ENCODE measurements at places on chromosomes 13 and 19.

DNA sequence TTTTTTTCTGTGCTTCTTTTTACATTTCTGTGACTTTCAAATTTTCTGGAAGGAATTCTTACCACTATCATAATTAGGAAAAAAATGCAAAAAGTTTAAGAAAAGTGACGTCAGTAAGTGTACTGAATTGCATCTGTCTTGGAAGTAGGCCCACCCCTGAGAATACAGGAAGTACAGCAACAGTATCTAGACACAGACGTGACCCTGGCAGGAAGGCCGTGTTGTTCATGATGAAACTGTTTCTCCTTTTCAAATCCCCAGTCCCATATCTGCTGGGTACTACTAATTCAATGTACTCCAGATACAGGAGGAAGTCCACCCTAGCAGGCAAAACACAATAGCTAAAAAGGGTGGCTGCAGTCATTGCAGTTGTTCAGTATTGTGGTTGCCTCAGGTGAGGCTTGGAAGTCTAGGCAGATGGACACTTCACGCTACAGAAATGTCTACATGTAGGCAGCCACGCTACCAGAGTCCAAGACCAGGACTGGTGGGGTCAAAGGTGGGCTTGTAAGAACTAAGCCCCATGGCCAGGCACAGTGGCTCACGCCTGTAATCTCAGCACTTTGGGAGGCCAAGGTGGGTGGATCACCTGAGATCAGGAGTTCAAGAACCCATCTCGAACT lies 49.6 kb upstream of the MED4 start:
- no peak for DNase-seq

GRCh38 chr13:47519626-47520025 lies 481.4 kb downstream of the SUCLA2 start:
- no peak for DNase-seq

DNA sequence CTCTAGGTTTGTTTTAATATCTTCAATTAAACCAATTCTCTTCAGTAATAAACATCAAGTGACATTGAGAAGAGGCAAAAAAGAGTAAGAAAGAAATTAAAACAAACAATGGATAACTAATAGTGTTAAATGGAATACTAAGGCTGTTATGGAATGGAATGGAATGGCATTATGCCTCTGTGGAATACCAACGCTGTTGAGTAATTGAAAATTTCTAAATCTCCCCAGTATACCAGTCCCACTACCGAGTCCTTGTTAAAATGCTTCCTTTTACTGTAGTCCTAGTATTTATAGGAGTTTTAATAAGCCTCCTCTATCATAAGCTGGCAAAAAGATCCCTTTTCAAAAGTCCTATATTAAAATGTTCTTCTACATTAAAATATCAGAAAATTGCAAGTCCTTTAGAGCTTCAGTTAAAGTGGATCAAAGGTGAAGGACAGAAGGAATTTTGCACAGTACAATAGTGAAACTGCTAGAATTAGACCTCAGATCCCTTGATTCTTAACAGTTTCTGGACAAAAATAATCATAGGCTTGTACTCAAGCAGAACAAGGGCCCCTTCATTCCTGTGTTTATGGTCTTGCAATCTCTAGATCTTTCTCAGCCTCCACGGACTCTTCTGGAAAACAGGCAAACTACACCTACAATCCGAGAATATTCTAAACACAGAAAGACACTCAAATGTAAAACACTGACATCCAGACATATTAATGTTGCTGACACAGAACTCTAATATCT lies 128.2 kb downstream of the PCDH9 start:
- DNase-seq = no peak

DNA sequence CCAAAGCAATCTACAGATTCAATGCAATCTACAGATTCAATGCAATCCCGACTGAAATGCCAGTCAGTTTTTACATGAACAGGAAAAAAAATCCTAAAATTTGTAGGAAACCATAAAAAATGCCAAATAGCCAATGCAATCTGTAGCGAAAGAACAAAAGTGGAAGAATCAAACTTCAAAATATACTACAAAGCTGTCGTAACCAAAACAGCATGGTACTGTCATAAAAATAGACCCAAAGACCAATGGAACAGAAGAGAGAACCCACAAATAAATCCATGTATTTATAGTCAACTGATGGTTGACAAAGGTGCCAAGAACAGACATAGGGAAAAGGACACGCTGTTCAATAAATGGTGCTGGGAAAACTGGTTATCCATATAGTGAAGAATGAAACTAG lies 17.7 kb downstream of the ZNF829 start:
- DNase-seq = no peak

GRCh38 chr13:113585896-113586295 lies 1.3 kb downstream of the TFDP1 start:
- DNase-seq = no peak

GRCh38 chr19:1093811-1094553 lies 1.2 kb downstream of the POLR2E start:
- no peak for DNase-seq

DNA sequence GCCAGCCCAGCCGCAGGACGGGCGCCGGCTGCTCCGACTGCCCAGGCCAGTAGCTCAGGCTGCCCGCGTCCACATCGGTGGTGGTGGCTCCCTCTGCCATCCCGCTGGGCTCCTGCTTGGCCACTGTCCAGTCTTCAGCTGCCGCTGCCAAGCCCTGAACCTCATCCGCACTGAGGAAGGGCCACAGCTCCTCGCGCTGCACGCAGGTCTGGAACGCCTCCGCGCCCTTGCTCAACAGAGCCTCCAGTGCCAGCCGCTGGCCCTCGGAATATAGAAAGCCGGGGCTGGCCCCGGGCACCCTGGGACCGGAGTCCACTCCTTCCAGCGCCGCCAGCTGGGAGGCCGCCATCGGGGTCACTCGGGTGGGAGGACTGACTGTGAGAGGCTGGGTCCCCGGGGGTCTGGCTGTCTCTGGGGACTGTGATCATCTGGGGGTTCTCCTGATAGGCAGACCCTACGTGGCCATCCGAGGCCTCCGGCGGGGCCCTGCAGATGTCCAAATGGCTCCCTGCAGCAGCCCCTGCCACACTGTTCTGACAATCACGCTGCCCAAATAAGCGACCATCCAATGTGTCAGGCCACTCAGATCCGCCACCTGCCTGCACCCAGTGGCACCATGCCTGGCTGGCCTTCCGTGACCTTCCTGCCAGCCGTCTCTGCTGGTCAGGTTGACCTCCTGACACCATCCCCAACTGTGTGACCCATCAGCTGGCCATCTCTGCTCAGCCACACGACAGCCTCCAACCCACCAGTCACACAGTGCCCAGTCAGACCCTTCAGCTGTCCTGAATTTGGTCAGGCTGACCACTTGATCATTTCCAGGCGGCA lies 1.6 kb downstream of the FAM83E start:
- no peak for DNase-seq

DNA sequence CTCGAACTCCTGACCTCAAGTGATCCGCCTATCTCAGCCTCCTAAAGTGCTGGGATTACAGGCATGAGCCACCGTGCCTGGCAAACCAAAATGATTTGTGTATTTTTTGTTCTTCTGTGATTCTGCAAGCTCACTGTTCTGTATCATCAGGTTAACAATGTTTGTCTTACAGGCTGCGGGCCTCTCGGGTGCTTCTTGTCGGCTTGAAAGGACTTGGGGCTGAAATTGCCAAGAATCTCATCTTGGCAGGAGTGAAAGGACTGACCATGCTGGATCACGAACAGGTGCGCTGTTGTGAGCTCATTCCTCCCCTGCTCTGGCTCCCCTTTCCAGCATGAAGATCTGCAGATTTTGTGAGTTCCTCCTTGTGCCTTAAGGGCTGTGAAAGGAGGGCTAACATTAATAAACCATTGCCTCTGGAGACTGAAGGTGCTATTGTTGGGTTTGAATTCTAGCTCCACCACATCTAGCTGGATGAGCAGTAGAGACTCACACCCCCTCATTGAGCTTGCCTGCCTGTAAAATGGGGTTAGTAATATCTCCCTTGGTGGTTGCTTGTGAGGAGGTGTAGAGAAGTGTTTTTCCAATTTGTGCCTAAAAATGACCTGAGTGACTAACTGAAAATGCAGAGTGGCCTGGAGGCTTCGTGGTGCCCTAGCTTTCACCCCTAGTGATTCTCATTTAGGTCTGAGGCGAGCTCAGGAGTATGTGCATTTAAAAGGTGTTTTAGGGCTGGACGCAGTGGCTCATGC lies 12.9 kb downstream of the SAE1 start:
- DNase-seq = no peak

DNA sequence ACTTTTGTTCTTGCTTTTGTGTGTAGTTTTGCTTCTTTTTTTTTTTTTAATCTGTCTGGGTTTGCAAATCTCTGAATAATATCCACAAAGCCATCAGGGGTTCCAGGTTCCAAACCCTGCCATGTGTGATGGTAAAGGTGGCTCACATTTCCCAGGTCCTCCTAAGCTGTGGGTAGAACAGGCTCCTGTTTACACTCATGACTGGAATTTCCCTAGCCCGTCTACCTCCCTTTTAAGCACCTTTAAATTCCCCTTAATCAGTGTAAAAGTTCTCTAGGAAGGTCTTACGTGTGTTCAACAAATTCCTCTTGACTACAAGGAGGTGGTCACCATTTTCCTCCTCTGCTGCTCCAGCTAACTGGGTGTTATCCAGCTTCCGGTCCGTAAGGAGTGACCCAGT lies 62.8 kb downstream of the EFNB2 start:
- DNase-seq = no peak

DNA sequence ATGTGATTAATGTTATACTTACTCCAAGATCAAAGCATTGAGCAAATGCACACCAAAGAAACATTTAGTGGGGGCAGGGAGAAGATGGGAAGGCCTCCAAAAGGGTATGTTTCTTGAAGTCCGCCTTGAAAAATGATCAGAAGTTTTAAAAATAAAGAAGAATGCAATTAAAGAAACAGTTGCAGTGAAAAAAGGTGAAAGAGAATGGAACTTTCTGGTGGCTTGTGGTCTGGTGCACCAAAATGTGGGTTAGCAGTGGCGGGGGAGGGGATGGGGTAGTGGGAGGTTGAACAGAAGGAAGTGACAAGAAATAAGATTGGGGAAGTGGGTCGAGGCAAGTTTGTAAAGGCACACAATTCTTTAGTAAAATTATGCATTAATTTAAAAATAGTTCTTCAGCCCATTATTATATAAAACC lies 2.5 kb downstream of the LCP1 start:
- DNase-seq = no peak

DNA sequence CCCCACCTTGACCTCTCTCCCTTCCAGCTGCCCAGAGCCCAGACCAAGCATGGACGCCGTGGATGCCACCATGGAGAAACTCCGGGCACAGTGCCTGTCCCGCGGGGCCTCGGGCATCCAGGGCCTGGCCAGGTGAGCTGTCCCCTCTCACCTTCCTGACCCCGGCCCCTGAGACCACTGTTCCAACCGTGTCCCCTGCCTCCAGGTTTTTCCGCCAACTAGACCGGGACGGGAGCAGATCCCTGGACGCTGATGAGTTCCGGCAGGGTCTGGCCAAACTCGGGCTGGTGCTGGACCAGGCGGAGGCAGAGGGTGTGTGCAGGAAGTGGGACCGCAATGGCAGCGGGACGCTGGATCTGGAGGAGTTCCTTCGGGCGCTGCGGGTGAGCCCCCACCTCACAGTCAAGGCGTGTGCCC lies 312 bp downstream of the CAPS start:
- DNase-seq = no peak

DNA sequence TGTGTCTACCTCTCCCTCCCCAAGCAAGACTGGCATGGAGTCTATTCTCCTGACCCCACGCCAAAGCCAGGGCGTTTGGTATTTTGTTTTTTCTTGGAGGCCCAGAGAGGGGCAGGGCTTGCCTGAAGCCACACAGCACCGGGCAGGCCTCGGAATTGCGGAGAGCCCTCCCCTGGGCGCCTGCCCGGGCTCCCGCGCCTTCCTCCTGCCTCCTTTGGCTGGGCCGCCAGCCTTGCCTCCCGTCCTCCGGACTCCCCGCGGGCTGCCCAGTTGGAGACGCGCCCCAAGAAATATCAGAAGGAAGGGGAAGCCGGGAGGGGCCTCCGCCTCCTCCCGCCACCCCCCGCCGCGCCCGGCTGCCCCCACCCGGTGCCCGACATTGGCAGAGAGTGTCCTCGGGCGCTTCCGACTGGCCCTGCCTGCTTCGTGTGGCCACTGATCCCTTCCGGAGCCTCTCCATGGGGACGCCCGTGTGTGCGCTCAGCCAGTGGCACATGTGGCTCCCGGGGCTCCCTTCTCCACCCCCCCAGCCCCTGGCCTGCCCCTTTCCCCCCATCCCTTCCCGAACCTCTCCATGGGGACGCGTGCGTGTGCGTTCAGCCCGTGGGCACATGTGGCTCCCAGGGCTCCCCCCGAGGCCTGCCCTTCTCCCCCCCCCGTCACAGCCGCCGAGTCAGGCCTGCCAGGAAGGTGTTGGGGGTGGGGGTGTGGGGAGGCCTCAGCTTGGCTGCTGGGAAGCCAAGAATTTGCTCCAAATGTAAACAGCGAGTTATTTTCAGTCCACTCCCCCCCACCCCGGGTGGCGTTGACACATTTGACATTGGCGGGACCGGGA lies 37.3 kb downstream of the NFIC start:
- no peak for DNase-seq

GRCh38 chr19:39032063-39032918 lies at the start of gene FBXO27:
FBXO27 (minus strand) TSS chr19:39032549; CDS start chr19:39032227, 322 bp downstream.
- no peak for DNase-seq

DNA sequence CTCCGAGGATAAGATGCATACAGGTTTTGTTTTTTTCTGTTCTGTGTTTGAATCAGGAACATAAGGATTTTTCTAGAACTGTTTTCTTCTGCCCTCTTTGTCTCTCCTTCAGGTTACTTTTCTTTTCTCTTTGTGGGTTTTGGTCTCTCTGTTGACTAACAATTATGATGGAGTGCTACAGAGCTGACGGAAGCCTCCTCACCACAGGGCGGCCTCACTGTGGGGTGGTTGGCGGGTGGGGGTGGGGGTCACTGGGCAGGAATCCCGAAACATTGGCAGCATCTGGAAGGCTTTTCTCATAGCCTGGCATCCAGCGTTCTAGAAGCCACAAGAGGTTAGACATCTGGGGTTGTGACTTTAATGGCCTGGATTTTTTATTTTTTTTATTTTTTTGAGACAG lies 12.0 kb upstream of the MATK start:
- DNase-seq = no peak

DNA sequence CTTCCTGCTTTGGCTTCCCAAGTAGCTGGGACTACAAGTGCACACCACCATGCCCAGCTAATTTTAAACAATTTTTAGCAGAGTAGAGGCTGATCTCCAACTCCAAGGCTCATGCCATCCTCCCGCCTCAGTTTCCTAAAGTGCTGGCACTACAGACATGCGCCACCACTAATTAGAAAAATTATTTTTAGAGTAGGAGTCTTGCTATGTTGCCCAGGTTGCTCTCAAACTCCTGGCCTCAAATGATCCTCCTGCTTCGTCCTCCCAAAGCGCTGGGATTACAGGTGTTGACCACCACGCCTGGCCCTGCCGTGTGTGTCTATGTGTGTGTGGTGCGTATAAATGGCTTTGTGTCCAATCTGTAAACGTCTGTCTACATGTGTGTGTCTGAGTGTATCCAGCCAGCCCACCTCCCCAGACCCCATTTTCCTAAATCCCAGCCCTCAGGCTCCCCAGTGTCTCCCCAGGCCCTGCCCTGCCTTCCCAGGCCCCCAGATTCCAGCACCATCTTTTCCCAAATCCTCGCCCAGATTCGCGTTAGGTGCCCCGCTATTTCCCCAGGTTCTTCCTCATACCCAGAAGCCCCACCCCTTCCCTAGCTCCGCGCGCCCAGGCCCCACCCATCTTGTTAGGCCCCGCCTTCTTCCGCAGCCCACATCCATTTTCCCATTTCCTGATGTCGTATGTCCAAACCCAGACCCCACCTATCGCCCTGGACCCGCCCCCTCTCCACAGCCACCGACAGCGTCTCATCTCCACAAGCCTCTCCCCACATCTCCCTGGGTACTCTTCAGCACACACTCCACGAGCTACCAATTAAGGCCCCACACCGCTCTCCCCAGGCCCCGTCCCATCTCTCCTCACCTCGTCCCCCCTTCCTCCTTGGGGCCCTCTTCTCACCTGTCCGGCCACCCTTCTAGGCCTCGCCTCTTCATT lies 24.9 kb downstream of the SLC8A2 start:
- no peak for DNase-seq

- no peak for DNase-seq
Measured at GRCh38 chr19:18741124-18742121, 49.7 kb downstream of the COMP start.
